Spinal cord (tissue), 10 donors: ENCODE measurements at places on chromosomes 12 and 14. TPM values are rescaled to one million over a fixed set of nuclear protein-coding genes. Genes with fewer than 3 reads are reported as not detected.

DNA sequence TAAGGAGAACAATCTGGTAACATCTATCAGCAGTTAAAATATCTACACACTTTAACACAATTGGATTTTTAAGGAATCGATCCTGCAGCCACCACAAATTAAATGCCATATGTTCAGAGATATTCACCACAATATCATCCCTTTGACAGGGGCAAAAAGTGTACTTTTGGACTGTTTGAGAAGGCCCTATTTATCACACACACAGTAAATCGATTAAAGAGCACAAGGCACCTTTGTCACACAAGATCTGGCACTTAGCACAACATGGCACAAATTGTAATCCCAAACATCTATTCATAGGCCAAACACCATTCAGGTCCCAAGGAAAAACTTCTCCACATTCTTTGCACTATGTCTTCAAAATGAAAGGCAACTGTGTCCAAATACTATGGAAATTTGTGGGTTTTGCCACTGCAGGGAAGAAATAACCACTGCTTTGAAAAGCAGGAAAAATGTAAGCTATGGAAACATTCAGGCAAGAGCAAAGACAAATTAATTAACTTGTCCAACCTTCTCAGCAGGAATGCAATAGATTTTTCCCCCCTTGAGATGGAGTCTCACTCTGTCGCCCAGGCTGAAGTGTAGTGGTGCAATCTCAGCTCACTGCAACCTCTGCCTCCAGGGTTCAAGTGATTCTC, 282.5 kb upstream of the TMPO start:
- DNase-seq = no peak

DNA sequence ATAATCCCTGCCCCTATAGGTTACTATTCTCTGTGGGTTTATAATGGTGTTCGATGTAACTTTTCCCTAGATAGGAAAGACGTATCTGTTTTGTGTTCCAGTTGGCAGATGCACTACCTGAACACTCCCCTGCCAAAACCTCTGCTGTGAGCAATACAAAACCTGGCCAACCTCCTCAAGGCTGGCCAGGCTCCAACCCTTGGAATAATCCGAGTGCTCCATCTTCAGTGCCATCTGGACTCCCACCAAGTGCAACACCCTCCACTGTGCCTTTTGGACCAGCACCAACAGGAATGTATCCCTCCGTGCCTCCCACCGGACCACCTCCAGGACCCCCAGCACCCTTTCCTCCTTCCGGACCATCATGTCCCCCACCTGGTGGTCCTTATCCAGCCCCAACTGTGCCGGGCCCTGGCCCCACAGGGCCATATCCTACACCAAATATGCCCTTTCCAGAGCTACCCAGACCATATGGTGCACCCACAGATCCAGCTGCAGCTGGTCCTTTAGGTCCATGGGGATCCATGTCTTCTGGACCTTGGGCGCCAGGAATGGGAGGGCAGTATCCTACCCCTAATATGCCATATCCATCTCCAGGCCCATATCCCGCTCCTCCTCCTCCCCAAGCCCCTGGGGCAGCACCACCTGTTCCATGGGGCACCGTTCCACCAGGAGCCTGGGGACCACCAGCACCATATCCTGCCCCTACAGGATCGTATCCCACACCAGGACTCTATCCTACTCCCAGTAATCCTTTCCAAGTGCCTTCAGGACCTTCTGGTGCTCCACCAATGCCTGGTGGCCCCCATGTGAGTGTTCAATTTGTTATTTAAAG, 11.3 kb downstream of the MAPK1IP1L start:
- peak; percentile 61 for DNase-seq

DNA sequence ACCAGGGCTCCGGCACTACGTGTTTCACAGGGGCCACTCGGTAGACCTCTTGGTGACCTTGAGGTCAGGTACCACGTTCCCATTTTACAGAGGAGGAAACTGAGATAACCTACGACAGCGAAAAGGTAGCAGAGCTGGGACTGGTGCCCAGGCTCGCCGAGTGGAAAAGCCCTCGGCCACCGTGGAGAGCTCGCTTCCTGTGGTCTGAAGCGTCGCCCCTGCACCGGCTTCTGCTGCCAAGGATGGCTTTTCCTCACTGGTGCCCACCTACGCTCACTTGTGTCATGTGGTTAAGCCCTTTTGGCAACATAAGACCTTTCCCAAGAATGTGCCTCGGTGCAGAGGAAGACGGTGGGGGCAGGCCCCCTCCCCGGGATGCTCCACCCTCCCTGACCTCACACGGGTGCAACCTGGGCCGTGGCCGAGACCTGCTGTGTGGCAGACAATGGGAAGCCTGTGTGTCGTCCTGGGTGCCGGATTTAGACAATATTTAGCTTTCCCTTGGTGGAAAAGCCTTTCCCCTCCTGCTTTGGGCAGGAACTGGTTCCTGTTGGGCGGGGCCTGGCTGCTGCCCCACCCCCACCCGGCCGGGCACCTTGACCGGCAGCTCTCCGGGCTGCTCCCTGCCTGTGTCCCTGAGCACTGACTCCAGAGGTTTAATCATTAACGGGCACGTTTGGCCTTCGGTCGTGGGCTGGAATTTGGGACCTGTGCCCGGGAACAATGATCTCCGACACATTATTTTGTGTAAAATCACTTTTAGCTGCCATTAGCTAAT, 32.4 kb upstream of the PPP1R13B start:
- DNase-seq = no peak

GRCh38 chr14:50901361-50901760, 29.5 kb downstream of the ABHD12B start:
- no peak for DNase-seq

- DNase-seq = no peak
These were observed 229.2 kb downstream of the GLT1D1 start for GRCh38 chr12:129082441-129082840.

GRCh38 chr14:91016800-91017410, 43.5 kb downstream of the RPS6KA5 start:
- no peak for DNase-seq

Gene KIF5A
- total RNA-seq = 34.8 TPM

Gene TIMELESS
- 10.1 TPM for total RNA-seq

Gene LAG3
- not detected for total RNA-seq
